NCI-H1048 (cell line): ENCODE measurements at places on chromosomes 3 and 15.

- DNase-seq, result no peak
These were observed 309.7 kb downstream of the SLC9A9 start for GRCh38 chr3:143538577-143538981.

GRCh38 chr3:52532517-52532837 is 1.2 kb downstream of the NT5DC2 start:
- DNase-seq, result no peak

DNA sequence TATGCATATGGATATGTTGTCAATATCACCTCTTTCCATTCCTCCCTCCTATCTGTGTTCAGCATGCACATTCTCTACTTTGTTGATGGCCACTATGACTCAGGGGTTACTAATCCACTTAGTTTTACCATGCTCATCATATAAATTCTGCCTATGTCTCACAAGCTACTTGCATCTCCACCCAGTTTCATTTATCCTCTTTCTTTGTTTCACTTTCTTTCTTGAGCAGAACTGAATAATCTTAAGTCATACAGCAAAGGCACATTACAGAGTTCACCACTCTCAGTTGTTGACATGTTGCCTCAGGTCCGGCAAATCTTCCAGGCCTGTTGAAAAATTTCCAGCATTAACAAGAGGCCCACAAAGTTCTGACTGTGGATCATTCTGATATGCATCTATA is 71.5 kb downstream of the SSR3 start:
- no peak for DNase-seq

DNA sequence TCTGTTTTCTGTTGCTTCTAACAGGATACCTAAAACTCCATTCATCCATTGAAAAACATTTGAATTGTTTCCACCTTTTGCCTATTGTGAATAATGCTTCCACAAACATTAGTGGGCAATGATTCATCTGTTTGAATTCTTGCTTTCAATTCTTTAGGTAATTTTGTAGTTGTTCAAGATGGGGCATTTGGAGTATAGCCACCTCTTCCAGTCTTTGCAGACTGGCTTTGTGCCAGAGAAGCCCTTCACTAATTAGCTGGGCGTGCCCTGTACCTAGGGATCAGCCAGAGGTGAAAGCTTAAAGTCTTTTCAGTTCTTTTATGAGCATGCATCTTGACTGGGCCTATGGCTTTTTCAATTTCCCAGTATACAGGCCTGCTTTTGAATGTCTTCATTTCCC is 10.9 kb downstream of the RTP1 start:
- DNase-seq, result no peak

DNA sequence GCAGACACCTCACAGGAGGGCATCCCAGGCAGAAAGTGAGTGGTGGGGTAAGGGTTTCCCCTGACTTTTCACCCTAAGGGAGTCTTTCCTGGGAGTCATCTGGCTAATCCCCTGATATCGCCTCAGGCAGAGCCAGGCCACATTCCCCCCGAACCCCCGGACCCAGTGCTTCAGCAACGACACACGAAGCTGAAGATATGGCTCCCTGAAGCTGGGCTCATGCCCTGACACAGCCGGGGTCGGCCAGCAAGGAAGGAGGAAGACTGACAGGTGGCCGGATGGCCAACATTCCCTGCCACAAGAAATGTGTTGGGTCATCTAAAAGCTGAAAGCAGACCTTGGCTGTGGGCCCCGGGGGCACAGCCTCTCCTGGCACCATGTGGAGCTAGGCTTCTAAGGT is 14.4 kb downstream of the CHST13 start:
- no peak for DNase-seq

DNA sequence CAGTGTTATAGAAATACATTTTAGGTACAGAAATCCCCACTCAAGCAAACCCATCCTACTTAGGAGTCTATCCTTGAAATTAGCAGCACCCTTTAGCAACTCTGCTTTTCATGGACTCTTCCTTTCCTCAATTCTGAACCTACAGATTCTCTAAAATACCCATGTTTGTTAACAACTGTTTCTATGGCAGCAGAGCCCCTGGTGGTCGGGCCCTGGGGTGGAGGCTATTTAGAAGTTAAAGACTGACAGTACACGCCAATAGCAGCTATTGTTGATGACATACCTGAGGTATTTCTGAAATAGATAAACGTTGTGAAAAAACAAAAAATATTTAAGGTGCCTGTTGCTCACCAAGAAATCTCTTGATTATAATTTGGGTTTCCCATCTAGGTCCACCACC is 23.4 kb upstream of the NRG4 start:
- no peak for DNase-seq

GRCh38 chr15:46265664-46266347 is 631.0 kb downstream of the SQOR start:
- DNase-seq, result no peak

DNA sequence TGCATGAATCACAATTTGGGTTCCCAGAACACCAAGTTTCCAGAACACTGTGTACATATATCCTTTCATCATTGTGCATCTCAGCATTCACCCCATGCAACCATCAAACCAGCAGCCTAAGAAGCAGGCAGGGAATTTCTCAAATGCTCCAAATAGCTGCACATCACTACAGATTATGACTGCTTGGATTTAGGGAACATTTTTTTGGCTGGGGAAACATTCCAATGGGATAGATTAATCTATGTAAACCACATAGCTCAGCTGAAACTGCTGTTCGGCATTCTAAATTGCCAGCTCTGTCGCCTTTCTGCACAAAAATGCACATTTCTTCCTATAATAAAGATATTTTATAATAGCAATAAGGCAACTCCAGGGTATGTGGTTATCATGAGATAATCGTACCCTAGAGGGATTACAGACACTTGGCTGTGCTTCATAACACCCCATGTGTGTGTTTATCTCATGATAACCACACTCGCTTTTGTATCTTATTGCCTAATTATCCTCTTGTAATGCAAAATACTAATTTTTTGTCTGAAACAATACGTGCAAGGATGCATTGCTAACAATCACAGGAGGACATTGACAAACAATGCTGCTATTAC is 483.7 kb upstream of the DPH6 start:
- no peak for DNase-seq

- no peak for DNase-seq
These were observed 114.3 kb downstream of the EDEM1 start for GRCh38 chr3:5301651-5302297.

DNA sequence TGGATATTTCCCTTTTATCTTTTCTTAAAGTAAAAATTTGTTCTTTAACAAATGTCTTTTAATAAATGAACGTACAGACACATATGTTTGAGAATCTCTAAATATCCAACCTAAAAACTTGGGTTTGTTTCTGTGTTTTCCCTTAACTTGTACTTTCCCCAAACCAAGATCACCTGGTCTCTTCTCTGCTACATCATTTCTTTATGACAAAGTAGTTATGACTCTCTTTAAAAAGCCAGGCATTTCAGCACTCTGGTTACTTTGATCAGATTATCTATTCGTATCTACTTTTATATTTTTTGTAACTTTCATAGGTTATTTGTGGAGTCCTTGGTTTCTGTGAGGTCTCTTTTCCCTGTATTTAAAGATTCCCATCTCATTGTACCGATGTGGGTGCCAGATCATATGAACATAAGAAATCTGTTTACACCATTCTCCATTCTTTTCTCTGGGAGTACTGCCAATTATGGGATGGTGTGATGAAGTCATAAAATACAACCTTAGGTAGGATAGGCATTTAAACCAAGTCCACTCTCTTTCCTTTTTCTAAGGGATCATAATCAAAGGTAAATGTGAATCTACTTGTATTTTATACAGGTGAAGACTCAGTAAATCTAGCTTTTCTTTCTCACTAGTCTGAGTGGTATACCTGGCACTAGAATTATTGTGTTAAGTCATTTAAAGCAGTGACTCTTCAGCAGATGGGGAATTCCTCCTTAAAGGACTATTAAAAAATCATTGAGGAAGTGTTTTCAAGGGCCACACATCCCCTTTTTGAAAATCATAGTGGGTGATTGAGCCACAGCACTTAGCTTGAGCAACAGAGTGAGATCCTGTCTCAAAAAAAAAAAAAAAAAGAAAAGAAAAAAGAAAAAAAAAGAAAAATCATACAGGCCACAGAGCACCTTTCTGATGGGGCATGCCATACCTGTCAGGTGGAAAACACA is 12.4 kb upstream of the NFKBIZ start:
- DNase-seq, result no peak

- DNase-seq, result no peak
These were observed 41.2 kb downstream of the GJD2 start for GRCh38 chr15:34713635-34714034.

GRCh38 chr3:48597408-48597800 is 2.3 kb upstream of the COL7A1 start:
- no peak for DNase-seq

- no peak for DNase-seq
These were observed 5.9 kb upstream of the EDEM1 start for GRCh38 chr3:5181469-5182141.

GRCh38 chr15:70741677-70742293 is 21.6 kb downstream of the UACA start:
- no peak for DNase-seq

GRCh38 chr15:64131547-64131946 is 20.0 kb upstream of the SNX22 start:
- DNase-seq, result no peak

GRCh38 chr3:17054982-17055343 is 170.2 kb downstream of the PLCL2 start:
- DNase-seq, result no peak

DNA sequence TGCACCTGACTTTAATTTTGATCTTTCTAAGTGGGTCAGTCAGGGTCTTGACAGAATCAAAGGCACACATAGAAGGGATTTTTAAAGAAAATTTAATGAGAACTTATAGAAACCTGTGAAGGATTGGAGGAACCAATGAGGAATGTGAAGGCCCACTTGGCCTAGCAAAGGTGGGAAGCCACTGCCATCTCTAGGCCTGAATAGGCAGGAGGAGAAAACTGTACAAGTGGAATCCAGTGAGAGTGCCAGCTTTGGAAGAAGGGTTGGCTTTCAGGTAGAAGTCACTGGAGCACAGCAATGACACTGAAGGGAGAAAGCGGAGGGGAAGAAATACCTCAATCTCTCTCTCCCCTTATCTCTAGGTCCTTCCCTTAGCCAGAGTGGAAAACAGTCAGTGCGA is 380.7 kb upstream of the KCNMB2 start:
- no peak for DNase-seq

DNA sequence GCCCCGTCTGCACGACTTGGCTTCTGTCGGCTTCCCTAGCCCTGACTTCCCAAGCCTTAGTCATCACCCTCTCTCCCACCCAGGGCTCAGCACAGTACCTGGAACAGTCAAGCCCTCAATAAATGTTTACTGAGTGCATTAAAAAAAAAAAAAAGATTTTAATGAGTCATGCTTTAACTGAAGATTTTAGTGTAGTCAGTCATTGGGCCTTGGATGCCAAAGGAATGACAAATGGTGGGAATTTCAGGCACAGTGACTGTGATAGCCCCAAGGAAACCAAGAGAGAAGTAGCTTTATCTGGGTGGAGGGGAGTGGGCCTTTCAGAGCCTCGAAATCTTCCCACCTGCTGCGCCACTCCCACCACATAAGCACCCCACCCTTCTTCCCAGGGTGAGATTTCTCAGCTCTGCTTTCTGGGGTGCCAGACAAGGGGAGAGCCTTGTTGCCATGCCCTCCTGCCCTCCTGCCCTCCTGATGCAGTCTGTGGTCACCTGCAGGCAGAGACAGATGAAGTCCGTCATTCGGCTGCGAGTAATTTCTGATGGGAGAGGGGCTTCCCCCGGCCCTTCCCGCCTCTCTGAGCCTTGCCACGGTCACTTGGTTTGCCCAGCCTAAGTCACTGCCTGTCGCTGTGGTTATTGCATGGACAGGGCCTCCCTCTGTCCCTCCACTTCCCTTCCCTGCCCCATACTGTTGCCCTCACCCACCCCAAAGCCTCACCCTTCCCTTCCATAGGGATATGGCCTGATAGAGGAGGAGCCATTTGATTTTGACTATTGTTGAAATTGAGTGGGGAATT is 41.8 kb downstream of the SMAD3 start:
- no peak for DNase-seq

- no peak for DNase-seq
These were observed 24.2 kb downstream of the CPN2 start for GRCh38 chr3:194326968-194327217.

- no peak for DNase-seq
These were observed 10.0 kb downstream of the CMTM7 start for GRCh38 chr3:32401556-32402081.

- DNase-seq, result no peak
These were observed 154.1 kb upstream of the CBLB start for GRCh38 chr3:106022913-106023312.

DNA sequence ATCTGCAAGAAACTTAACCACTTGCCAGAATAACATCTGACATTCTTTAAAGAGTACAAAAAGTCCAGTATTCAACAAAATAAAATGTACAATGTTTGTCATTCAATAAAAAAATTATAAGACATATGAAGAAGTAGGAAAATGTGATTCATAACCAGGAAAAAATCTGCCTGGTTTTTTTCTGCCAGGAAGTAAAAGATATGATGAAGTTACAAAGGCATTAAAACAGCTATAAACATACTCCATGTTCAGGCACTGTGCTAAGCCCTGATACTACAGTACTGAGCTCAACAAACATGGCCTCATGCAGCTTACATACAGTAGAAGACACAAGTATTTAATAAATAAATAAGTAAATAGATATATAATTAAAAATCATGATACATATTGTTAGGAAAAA is 178.4 kb upstream of the STT3B start:
- no peak for DNase-seq

DNA sequence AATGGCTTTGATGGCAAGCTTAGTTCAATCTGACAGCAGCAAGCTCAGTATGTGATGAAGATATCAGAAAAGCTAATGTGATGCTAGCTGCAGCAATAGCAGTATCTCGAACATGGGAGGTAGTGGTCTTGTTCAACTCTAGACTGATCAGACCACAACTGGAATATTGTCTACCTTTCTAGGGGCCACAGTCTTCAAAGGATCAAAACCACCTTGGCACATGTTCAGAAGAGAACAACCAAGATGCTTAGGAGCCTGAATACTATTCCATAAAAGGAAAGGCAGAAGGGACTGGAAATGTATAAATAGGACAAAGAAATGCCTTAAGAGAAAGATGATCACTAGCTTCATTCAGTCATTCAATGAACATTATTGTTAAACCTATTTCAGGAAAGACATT is 2.3 kb downstream of the C3orf70 start:
- no peak for DNase-seq

GRCh38 chr3:56048331-56048730 is 419.9 kb downstream of the ERC2 start:
- no peak for DNase-seq

DNA sequence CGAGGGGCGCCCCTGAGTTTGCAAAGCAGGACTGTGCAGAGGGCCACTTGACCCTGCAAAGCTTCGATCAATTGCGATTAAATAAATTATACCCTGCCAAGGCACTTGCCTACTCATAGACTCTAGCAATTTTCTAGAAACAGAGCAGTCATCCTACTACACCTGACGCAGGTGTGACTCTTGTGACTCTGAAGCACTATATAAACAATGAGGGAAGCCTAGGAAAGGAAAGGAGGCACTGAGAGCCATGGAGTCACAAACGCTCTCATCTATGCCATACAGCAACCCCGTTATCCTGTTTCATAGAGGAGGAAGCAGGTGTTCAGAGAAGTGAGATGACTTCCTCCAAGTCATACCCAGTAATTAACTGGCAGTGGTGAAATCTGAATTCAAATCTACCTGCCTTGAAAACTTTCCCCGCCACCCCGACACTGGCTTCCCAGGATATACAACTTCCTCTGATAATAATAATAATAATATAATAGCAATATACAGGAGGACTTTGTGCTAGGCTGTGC is 14.4 kb downstream of the ARHGEF3 start:
- no peak for DNase-seq

GRCh38 chr3:45002720-45003119 is 23.4 kb upstream of the CLEC3B start:
- DNase-seq, result no peak

GRCh38 chr3:137222736-137223225 is 265.0 kb downstream of the IL20RB start:
- DNase-seq, result no peak
